Temporal lobe (tissue), 4 donors: ENCODE measurements at places on chromosomes 6 and 20. TPM values are rescaled to one million over a fixed set of nuclear protein-coding genes. Genes with fewer than 3 reads are reported as not detected.

CCDC170 gene
- 0.74 TPM for total RNA-seq

CCN5 gene
- not detected for total RNA-seq

VGLL2 gene
- total RNA-seq = not detected

HCK gene
- 2.5 TPM for total RNA-seq

SPTLC3 gene
- total RNA-seq = 0.98 TPM

ID4 gene
- 76.7 TPM for total RNA-seq

DDX27 gene
- total RNA-seq = 15.7 TPM

PBOV1 gene
- total RNA-seq = not detected
